ENCODE measurements at places on chromosomes 16 and 17. TPM values are rescaled to one million over a fixed set of nuclear protein-coding genes. Genes with fewer than 3 reads are reported as not detected.

GRCh38 chr16:81696961-81697615 lies 82.0 kb upstream of the PLCG2 start:
- H3K4me3 ChIP-seq: no peak overlapping the region
- DNase-seq: peak; percentile 77
- no peaks in the 10 kb centered on the region for H3K27me3 ChIP-seq
- H3K4me1 ChIP-seq: no peaks in the 10 kb centered on the region
- H3K36me3 ChIP-seq: peaks cover 14% of the 10 kb centered on the region

DNA sequence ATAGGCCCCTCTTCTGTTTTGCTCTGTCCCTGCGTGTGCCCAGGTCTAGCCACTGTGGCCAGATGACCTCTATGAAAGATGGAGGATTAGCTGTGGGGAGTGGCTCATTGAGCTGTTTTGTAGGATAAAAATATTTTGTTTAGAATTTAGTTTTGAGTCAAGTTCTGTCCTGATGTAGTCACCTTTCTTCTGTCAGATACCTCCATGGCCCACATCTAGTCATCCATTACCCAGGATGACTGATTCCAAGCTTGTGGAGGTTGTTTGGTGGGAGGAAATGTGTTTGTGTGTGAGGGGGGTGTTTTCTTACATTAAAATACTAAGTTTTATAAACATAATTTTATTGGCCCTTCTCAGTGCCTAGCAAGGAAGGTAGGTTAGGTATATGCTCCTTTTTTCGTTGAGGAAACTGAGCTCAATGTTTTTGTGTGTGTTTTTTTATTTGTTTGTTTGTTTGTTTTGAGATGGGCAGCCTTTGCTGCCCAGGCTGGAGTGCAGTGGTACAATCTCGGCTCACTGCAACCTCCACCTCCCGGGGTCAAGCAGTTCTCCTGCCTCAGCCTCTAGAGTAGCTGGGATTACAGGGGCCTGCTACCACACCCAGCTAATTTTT lies 16.3 kb downstream of the SNX11 start:
- H3K27me3 ChIP-seq: no peaks in the 10 kb centered on the region
- peaks cover 19% of the 10 kb centered on the region for H3K36me3 ChIP-seq
- DNase-seq: no peak

Gene PLLP
- total RNA-seq: 0.33 TPM

DNA sequence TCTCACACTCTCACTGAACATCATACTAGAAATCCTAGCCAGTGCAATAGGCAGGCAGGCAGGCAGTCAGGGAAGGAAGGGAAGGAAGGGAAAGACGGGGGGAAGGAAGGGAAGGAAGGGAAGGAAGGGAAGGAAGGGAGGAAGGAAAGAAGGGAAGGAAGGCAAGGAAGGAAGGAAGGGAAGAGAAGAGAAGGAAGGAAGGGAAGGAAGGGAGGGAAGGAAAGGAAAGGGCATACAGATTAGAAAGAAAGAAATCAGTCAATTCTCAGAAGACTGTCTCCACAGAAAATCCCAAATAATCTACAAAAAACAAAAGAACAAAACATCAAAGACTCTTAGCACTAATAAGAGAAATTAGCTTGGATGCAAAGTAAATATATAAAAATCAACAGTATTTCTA lies 93.9 kb downstream of the CPPED1 start:
- DNase-seq: no peak
- no peaks in the 10 kb centered on the region for H3K4me1 ChIP-seq
- H3K4me3 ChIP-seq: no peak overlapping the region
- H3K36me3 ChIP-seq: peaks cover under 1% of the 10 kb centered on the region

Gene IGFBP4
- 40.2 TPM for total RNA-seq

- peaks cover 5% of the 10 kb centered on the region for H3K4me1 ChIP-seq
- no peak overlapping the region for H3K4me3 ChIP-seq
- DNase-seq: peak; percentile 16
These were observed 5.7 kb upstream of the PHAF1 start for GRCh38 chr16:67104061-67104460.

Gene NOXO1
- total RNA-seq: not detected
